ENCODE measurements at places on chromosomes 12 and 14.

DNA sequence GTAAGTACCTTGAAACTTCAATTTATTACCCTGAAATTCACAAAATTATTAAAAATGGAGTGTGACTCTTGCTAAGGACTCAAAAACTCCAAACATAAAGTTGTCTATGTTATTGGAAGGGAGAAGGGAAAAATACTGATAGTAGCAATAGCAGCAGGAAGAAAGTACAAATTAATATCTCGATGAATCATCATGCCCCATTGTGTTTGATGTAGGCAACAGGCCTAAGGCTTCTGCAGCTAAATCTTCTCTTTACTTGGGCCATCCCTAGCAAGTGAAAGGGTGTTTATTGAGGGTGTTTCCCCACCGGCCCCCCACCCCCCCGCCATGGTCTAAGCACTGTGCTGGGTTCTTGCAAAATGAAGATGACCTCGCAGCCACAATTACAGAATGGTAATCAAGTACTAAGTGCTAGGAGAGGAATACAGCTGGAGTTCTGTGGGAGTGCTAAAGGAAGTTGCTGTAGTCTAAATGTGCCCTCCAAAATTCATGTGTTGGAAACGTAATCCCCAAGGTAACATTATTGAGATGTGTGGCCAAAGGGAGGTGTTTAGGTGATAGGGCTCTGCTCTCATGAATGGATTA is 76.5 kb downstream of the SNAPC1 start:
- no peak for DNase-seq

- no peak for DNase-seq
Measured at GRCh38 chr14:22410497-22410896, 178.5 kb downstream of the DAD1 start.

GRCh38 chr12:129312048-129312447 is 458.8 kb downstream of the GLT1D1 start:
- DNase-seq: no peak

- DNase-seq: no peak
Measured at GRCh38 chr12:52906191-52906601, 1.3 kb upstream of the KRT8 start.

DNA sequence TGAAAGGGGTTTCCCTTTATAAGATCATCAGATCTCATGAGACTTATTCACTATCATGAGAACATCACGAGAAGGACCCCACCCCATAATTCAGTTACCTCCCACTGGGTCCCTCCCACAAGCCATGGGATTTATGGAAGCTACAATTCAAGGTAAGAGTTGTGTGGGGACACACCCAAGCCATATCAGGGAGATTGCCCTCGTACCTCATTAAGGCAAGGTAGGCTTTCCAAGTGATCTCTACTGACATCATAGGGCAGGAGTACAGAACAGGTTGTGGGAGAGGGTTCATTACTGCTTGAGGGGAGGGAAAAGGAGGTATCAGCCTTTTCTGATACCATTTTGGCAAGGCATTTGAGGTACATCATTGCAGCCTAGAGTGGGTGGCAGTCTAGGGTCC is 524.6 kb downstream of the PRKD1 start:
- no peak for DNase-seq

DNA sequence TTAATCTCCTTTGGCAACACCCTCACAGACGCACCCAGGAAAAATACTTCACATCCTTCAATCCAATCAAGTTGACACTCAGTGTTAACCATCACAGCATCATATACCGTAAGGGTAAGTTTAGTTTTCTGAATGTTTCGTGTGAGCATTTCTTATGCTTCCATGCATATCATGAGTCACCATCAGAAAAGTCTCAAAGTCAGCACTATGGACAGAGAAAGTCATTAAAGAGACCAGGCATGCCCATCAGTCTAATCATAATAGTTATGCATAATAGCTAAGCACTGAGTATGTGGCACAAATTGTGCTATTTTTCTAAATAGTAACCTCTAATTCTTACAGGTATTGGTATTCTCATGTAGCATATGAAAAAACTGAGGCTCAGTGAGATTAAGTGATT is 158.8 kb upstream of the PRMT8 start:
- no peak for DNase-seq

GRCh38 chr14:95331708-95332408 is 12.2 kb upstream of the CLMN start:
- no peak for DNase-seq

DNA sequence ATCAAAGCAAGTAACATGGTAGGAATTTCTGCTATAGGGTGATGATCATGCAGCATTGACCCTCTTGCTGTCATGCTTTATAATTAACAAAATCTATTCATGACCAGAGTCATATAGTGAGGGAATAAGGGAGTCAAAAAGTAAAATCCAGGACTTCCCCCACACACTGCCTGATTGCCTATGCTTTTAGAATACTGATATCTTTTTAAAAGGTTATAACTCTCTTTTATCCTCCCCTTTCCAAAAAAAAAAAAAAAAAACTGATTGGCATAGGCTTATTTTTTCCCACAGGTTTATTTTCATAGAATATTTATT is 51.4 kb downstream of the ZFP36L1 start:
- DNase-seq: no peak

GRCh38 chr12:93126069-93126474 is 197.0 kb upstream of the EEA1 start:
- DNase-seq: no peak

DNA sequence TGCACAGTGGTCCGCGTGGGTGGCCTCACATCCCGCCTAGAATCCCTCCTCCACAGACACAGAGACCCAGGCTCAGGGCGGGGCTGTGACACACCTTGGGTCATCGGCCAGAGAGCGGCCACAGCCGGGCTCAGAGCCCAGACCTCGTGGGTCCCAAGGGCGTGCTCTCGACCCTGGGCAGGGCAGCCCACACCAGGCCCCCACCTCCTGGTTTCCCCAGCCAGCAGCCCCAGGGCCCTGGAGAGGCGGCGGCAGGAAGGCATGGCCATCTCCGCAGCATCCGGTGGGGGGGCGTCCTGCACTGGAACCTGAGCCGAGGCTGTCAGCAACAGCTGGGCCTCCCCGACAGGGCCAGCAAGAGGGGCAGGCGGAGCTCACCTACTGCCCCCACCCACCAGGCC is 15.2 kb downstream of the JAG2 start:
- DNase-seq: no peak

DNA sequence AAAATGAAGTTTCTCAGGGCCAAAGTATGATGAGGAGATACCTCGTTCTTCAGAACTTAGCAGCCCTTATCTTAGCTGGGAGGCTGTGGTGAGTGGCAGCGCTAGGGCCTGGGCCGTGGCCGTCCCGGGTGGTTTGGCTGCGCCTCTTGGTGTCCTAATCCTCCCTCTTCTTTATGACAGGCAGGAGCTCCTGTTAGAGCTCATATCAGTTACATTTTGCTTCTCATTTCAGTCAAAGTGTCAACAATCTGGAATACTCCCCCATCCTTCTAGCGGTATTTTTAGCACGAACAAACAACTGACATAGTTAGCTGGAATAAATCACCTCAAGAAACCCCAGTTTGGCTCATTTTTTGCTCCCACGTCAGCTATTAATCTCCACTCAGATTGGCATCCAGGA is 188.8 kb downstream of the TTC7B start:
- DNase-seq: no peak

DNA sequence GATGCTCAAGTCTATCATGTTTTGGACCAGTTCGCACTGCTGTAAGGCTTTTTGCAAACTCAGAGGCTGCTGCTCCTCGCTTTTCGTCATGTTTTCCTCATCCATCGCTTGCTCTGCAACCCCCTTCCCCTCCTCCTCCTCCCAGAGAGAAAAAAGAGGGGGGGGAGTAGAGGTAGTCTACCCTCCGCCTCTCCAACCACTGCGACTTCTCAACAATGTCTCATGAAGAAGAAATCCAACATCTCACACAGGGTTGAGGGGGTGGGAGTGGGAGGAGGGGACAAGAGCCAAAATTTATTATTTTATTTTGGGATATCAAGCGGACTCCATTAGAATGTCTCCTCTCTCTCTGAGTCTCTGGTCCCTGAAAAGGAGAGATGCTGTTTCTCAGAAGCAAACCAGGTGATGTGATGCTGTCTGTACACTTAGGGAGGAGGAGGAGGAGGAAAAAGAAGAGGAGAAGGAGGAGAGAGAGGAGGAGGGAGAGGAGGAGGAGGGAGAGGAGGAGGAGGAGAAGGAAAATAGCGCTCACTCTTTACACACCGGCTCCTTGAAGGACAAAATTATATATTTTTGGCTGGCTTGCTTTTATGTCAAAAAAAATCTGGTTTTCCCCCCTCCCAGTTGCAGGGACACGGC is 520 bp downstream of the KSR2 start:
- DNase-seq: peak; percentile 43

- no peak for DNase-seq
Measured at GRCh38 chr12:106147956-106148355, 9.2 kb upstream of the NUAK1 start.

DNA sequence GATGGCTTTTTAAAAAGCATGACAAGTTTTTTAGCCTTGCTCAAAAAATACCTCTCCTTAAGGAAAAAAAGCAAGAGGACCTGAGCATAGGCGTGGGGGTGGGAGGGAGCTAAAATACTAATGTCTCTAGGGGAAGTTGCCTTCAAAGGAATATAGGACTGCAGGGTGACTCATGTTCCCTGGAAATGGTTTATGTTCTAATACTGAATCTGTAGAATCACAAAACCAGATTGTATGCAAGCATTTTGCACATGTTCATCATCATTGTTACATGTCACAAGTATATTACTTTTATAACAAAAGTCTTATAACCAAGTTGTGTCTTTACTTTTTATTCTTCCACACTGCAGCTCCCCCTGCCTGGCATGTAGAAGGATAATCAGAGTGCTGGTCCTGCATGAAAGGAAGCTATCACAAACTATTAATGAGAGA is 36.6 kb downstream of the GPR135 start:
- no peak for DNase-seq

GRCh38 chr12:76548222-76548837 is 11.2 kb downstream of the OSBPL8 start:
- no peak for DNase-seq
